Head of caudate nucleus (tissue), 42 donors: ENCODE measurements at places on chromosomes 12 and 14.
A peak's percentile ranks its signal among the peaks of the same experiment; 100 is the strongest.

GRCh38 chr12:117388951-117389446 lies 27.6 kb upstream of the NOS1 start:
- DNase-seq: no peak

DNA sequence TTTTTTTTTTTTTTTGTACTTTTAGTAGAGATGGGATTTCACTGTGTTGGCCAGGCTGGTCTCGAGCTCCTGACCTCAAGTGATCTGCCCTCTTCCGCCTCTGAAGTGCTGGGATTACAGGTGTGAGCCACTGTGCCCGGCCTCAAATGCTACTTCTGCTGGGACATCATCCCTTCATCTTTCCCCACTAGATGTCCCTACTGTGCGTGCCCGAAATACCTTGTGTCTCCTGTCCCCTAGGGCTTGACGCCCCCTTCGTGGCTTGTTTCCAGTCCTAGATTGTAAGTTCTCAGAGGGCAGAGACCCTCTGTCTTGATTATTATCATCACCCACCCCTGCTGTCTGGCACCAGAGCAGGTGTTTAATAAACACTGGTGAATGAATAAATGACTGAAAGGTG lies 14.9 kb downstream of the CCDC63 start:
- no peak for DNase-seq

- DNase-seq: peak; percentile 71
Observed at GRCh38 chr12:857611-858010, 91.9 kb downstream of the RAD52 start.

DNA sequence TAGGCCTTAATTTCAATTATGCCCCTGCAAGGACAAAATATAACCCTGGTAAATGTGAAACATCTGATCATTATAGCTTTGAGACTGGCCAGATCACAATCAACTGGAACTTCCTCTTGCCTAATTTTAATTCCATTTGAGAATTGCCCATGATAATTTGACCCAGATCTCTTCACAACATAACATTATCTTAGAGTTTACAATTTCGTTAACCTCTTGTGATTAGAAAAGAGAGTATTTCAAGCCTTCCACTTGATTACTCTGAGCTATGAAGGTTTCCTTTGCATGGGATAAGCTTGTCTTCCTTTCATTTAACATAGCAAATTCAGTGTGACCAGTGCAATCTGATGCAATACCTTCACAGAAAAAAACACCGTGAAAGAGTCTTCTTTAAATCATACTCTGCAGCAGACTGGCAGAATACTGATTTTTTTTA lies 143.6 kb downstream of the DUSP6 start:
- no peak for DNase-seq

GRCh38 chr12:43063650-43064049 lies 474.1 kb upstream of the PRICKLE1 start:
- no peak for DNase-seq

GRCh38 chr12:41743835-41744234 lies 400.8 kb downstream of the GXYLT1 start:
- DNase-seq: no peak

GRCh38 chr12:31491241-31491794 lies 99.6 kb downstream of the DENND5B start:
- DNase-seq: no peak

GRCh38 chr14:93959239-93960107 lies 16.9 kb downstream of the ASB2 start:
- no peak for DNase-seq

- peak; percentile 28 for DNase-seq
Observed at GRCh38 chr12:52873832-52874572, 25.2 kb upstream of the KRT78 start.

DNA sequence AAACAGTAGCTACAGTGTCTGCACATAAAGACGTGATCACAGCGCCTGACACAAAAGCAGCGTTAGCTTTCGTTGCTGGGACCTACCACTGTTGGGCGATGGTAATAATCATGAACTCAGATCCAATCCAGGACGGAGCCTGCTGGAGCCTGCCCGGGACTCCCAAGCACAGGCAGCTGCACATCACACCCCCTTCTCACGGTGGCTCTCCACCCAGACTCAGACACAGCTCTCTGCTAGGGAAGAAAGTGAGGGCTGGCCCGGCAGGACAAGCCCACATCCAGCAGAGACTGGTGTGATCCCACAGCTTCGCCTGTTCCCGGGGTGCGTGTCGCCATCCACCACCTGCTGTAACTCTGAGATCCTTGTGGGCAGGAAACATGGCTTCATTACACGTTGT lies 49.9 kb upstream of the FOXN3 start:
- no peak for DNase-seq

DNA sequence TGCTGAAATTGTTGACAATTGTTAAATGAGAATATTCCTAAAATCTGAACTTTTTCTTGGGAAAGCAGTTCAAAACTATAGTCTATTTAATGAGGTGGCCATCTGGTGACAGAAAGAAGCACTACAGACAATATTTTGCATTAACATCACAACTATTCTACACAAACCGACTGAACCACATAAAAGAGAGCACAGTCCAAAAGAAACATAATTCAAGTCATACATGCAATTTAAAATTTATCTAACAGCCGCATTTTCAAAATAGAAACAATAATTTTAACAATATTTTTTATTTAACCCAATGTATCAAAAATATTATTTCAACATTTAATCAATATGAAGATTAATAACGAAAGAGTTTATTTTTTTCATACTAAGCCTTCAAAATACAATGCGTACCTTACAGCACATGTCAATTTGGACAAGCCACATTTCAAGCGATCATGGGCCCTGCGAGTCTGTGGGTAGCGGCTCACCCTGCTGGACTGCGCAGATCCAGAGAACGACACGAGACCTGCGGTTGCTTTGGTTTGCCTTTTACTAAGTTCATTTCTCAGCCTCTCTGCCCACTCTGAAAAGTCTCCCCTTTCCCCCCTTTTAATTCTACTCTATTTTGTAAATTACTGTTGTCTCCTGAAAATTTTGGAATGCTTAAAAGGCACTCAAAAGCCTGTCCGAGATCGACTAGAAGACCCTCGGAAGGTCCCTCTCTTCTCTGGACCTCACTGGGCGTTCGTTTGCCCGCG lies 947 bp upstream of the LRRC9 start:
- no peak for DNase-seq

DNA sequence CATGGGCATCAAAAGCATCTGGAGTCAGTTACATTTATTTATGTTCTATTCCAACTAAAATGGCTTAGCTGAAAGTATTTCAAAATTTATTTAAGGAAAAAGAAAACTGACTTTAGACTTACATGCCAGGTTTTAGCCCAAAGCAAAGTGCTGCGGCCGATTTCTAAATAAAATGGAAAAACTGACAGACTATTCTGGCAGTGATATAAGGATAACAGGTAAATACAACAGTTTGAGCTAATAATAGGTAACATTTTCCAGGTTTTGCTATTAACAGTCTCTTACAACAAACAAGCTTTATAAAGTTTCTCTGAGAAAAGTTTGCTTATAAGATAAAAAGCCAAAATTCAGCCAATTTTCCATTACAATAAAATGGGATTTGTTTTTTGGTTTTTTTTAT lies 937.2 kb upstream of the FLRT2 start:
- DNase-seq: no peak

DNA sequence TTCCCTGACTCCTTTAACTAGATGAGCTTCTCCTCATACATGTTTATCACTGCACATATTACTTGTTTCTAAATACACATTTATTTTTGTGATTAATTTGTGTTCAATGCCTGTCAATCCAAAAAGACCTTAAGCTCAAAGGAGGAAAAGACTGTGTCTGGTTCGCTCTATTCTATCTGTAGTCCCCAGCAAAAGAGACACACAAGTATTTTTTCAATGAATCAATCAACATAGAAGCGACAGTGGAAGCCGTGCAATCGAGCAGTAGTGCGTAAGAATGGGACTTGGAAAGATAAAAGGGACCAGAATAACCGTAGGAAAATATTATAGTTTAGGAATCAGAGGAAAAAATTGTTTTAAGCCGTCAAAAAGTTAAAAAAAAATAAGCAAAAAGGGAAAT lies 951 bp downstream of the WDHD1 start:
- DNase-seq: no peak

GRCh38 chr14:64266239-64266638 lies 27.9 kb downstream of the ESR2 start:
- DNase-seq: no peak

DNA sequence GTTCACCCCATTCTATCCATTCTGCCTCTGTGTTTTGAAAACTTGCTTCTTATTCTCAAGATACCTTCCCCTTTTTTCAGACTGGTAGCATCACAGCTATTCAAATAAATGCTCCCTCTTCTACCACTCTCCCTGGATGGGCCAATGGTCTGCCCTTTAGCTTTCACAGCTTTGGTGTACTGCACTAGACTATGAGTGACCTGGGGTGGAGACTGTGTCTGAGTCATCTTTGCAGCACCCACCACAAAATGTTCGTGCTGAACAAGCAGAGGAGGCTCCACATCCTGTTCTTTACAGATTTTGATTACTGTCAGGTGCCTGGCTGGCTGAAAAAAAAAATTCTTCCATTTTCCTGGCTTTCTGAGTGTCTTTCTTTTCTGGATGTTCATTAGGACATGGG lies 1104.1 kb upstream of the TMEM132C start:
- no peak for DNase-seq

DNA sequence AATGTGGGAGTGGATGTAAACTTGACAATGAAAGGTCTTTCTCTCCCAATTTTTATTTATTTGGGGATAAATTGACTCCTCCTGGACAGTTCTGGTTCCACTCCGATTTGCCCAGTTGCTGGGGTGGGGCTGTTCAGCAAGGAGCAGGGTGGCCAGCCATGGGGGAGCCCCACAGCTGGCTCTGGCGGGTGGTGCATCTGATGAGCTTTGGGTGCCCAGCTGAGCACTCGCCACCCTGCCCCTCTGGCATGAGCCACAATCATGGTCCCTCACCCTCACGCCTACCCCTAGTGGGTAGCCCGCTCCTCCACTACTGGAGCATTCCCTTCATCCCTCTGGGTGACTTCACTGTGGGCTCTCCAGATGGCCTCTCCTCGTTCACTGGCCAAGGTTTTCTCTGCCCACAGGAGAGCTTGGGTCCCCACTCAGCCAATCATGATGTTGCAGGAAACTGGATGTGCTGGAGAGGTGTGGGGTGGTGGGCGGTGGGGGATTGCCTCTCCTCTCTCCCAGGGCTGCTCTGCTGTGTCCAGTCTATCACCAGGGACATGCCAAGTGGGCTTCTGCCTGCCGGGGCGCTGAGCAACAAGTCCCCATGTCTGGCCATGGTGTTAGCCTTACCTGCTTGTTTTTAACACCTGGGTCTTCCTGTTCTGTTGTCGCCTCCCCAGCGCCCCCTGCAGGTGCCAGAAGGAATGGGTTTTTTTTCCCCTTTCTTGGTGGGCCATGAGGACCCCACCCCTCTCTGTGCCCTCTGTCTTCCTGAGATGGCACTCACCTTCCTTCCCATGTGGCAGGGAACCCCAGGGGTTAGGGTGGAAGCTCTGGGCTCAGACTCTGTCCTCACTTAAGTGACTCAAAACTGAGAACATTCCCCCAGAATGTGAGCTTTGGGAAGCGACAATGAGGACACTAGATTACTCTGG lies 3.4 kb downstream of the CYP46A1 start:
- DNase-seq: no peak

DNA sequence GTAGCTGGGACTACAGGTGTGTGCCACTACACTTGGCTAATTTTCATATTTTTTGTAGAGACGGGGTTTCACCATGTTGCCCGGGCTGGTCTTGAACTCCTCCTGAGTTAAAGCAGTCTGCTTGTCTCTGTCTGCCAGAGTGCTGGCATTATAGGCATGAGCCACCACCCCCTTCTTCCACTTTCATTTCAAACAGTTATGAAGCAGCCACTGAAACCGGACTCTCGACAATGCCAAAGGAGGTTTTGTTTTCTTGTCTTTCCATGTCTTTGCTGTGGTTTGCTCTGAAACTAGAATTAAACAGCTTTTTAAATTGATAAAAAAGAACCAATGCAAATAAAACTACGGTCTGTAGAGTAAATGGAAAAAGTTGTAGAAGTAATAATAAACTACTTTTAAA lies 30.4 kb downstream of the RAP1B start:
- no peak for DNase-seq

DNA sequence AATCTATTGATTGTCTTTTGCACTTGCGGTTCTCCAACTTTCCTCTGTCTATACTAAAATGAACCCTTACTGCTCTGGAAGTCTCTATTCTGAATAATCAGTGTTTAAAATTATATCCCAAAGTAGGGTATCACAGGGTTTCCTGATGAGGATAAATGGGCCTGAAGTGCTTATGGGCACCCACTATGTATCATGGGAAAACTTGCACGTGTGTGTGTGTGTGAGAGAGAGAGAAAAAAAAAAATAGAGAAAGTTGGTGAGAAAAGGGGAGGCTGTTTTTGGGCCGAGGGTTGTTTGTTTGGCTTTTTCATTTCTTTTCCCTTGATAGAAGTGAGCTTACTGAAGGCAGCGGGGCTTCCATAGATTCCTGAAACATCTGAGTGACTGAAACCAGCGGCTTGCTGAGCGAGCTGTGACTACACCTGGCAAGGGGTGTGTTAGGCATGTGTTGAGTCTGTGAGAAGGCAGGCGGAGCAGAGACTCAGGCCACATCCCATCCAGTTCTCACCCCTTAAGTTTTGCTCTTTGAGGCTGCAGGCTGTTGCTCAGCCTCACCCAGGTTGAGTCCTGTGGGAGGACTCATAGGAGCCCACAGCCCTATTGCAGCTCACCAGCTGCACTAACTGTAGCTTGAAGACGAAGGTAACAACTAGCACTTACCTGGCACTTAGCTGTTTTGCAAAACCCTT lies 17.2 kb downstream of the PPFIBP1 start:
- DNase-seq: no peak

DNA sequence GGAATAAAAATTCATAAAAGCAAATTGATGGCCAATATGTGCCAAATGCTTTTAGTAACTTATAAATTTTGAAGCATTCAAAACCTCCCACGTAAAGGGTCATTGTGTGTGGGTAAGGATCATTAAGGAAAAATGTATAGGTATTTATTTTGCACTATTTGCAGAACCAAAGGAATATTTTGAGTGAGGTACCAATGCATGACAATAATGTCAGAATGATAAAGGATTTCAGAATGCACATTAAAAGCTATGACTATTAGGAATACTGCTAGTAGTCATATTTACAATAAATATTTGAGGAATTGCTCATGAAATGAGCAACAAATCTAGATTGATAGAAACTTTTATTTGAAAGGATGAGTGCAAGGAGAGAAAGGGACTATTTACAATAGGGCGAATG lies 932.8 kb downstream of the SLC6A15 start:
- DNase-seq: no peak

DNA sequence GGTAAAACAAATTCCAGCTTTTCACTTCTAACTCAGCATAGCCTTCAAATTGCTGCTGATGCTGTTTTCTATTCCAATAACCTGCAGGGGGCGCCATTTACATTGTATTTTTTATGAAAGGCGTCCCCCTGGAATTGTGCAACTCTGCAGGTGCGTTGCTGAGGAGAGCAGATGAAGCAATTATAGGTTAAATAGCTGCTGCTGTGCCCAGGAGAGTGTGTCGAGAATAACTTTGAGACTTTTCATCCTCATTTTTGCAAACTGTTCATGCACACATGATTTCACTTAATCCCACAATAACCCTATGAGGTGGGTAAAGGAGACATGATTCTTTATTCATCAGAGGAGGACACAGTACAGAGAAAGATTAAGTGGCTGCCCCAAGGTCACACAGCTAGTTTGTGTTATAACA lies 75.7 kb downstream of the MYRFL start:
- peak; percentile 71 for DNase-seq

GRCh38 chr14:69151458-69152180 lies 1.3 kb downstream of the DCAF5 start:
- DNase-seq: peak; percentile 85
